ENCODE measurements at places on chromosomes 6 and 20.

DNA sequence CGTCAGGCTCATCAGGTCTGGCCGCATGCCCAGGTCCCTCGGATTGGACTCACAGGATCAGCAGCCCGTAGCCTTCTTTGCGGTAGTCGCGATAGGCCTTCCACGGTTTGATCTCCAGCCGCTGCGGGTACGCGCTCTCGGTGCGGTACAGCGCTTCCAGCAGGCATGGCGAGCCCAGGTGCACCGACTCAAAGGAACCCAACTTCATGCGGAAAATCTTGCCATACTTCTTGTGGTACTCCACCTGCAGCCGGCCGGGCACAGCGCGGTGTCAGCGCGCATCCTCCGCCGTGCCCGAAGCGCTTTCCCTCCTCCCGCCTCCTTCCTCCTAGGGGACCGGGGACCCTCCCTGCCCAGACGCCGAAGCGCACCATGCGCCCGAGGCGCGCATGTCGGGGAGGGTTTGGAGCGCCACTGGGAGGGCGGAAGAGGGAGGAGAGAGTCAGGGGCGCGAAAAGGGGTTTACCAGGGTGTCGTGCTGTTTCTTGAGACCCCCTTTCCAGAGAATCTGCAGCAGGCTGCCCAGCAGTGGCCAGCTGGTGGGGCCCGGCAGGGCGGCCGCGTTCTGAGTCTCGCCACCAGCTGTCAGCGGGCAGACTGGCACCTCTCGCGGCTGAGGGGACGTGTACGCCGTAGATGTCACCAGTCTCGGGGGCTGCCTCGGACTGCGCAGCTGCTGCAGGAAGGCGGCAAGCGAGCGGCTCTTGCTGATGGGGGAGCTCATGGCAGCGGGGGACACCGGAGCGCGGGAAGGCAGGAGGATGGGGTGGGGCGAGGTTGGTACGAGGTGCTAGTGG is 732 bp downstream of the CYP24A1 start:
- peak; percentile 12 for DNase-seq

- DNase-seq: no peak
These were observed 64.9 kb upstream of the NUP153 start for GRCh38 chr6:17771609-17772008.

DNA sequence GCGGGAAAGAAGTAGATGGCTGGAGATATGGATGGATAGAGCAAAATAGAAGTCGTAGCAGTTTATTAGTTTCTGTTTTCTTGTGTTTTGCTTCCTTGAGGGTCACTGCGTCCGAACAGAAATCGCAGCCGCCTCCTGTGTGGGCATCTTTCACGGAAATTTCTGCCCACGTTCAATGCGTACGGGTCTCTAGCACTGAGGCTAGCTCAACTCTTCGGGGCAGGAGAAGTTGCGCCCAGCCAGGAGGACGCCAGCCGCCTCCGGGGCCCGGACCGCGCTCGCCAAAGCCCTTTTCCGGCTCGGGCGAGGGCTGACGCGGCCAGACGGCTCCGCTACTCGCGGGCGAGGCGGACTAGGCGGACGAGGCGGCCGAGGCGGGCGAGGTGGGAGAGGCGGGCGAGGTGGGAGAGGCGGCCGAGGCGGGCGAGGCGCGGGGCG is 814 bp downstream of the TFAP2B start:
- DNase-seq: no peak

DNA sequence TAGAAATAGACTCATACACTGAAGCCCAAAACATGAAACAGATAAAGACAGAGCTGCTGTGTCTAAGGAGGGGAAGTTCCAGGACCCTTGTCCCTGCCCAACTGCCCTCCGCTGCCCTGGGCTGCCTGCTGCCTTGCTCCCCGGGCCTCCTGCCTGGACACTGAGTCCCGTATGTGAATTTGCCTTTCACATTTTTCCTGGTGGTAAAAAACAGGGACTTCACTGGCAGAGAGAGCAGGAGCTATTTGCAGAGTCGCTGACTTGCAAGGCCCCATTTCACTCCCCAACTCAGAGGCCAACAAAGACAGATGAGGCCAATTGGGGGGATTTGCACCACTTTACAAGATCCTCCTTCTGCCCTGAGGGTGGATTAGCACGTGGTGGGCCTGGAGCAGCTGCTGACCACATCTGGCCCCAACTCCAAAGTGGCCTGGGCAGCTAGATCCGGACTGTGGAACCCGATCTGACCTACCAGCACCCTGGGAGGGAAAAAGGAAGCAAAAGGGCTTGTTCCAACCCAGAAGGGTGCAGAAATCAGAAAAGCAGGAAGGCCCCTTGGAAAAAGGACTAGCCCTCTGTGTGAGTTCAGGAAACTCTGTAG is 61.4 kb downstream of the NOL4L start:
- DNase-seq: no peak

GRCh38 chr6:53833155-53833554 is 38.4 kb downstream of the LRRC1 start:
- DNase-seq: no peak

- DNase-seq: no peak
These were observed 203.4 kb downstream of the TTLL2 start for GRCh38 chr6:167528239-167528638.

DNA sequence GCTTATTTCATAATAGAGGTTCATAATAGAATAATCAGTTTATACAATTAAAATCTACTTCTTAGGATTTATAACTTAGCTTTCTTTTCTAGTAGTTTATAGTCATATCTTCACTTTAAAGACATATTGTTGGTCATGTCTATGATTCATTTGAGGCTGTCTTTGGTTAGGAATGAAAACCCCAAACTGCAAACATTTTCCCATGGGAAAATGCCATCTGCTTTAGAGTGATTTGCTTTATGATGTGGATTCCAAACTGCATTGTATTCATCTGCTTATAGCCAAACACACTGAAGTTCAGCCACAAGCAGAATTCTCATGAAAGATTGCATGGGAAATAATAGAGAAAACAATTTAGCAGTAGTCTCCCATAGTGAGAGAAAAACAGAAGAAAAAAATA is 128.0 kb downstream of the RFPL4B start:
- no peak for DNase-seq

- DNase-seq: peak; percentile 31
These were observed 66.7 kb upstream of the TIAM2 start for GRCh38 chr6:154928325-154928922.

GRCh38 chr6:142326540-142326939 is 24.7 kb downstream of the ADGRG6 start:
- no peak for DNase-seq

DNA sequence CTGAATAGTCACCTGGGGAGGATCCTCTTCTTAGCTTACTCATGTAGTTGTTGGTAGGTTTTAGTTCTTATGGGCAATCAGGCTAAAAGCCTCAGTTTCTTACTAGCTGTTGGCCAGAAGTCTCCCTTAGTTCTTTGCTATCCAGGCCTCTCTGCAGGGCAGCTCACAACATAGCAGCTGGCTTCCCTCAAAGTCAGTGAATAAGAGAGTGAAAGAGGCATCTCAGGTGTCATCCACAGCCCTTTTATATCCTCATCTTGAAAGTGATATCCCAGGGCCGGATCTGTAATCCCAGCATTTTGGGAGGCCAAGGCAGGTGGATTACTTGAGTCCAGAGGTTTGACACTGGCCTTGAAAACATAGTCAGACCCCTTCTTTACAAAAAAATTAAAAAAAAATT is 42.1 kb upstream of the FOXA2 start:
- DNase-seq: no peak

DNA sequence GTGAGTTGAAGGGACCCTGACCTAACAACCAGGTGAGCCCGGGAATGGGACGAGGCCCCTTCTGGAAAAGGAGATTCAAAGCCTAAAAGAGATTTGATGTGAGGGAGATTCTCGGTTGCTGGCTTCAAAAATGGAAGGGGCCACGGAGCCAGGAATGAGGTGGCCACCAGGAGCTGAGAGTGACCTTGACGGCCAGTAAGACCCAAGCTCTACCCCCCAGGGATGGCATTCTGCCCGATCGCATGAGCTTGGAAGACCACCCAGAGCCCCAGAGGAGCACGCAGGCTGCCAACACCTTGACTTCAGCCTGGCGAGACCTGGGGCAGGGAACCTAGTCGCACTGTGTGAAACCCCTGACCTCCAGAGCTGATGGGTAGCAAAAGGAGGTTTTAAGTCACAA is 163.9 kb downstream of the BMP7 start:
- DNase-seq: no peak

- DNase-seq: no peak
These were observed 159.2 kb downstream of the PLCB4 start for GRCh38 chr20:9227896-9228615.

GRCh38 chr6:144897441-144897921 is 612.3 kb downstream of the UTRN start:
- no peak for DNase-seq

GRCh38 chr6:137119196-137120104 is 54.0 kb downstream of the IL22RA2 start:
- no peak for DNase-seq

GRCh38 chr6:135438907-135439535 is 58.5 kb downstream of the AHI1 start:
- DNase-seq: no peak

DNA sequence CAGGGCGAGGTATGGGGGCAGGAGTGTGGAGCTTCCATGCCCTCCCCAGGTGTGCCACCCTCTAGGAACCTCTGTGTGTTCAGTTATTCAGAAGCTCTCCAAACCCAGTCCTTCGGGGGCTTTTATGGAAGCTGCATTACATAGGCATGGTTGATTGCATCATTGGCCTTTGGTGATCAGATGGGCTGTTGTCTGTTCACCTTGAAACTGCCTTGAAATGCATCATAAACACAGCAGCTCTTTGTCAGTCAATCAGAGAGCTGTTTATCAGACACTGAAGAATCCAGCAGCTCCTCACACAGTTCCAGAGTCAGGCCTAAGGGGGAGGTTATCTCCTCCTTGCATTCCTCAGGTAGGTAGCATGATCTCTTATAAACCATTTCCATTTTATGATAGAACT is 62.4 kb downstream of the E2F3 start:
- DNase-seq: no peak

DNA sequence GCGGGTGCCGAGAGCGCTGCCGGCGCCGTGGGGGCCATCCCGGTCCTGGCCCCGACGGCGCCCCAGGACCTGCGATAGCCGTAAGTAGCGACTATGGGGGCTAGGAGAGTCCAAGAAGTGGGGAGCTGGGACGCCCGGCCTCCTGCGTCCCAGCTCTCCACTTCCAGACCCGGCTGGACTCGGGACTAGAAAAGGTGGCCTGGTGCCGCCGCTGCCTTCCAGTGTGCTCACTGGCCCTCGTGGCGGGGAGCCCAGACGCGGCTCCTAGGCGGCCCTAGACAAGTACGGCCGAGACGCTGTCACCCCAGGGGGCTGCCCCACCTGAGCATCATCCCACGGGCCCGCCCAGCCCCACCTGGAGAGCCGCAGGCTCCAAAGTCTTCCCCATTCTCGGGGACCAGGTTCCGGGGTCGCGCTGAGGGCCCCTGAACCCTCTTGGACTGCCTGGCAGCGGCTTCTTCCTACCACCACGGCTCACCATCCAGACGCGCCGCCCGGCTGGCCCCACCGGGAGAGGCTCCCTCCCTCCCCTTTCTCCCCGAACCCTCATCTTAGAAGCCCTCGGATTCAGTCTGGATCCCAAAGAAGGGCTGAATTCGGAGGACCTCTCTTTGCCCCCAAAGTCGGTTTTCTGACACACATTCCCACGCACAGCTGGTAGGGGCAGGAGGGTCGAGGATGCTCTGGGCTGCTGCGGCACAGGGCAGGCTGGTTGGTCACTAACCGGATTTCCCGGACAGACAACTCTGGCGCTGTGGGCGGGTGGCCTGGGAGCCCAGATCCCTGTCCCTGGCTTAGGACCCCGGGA is 870 bp upstream of the MDFI start:
- DNase-seq: no peak

GRCh38 chr6:106411643-106412200 is 51.2 kb downstream of the CRYBG1 start:
- DNase-seq: no peak

DNA sequence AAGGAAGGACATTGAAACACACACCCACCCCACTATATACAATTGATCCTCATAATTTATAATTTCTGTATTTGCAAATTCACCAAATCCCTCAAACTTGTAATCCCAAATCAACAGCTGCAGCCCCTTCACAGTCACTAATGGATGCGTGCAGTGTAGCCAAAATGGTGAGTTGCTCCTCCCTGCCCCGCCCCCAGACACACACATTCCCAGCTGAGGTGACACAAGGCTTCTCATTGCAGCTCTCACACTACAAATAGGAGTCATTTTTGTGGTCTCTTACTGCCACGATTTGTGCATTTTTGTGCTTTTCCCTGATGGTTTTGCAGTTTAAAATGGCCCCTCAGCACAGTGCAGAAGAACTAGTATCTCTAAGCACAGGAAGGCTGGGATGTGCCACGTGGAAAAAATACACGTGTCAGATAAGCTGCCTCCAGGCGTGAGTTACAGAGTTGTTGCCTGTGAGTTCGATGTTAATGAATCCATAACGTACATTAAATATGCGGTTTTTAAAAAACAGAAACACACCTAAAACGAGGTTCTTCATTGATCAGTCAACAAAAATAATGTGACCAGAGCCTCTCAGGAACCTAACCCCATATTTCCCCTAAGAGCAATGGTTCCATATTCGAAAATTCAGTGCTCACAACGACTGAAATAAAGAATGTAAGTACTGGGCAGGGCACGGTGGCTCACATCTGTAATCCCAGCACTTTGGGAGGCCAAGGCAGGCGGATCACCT is 8.2 kb downstream of the ATP9A start:
- no peak for DNase-seq

DNA sequence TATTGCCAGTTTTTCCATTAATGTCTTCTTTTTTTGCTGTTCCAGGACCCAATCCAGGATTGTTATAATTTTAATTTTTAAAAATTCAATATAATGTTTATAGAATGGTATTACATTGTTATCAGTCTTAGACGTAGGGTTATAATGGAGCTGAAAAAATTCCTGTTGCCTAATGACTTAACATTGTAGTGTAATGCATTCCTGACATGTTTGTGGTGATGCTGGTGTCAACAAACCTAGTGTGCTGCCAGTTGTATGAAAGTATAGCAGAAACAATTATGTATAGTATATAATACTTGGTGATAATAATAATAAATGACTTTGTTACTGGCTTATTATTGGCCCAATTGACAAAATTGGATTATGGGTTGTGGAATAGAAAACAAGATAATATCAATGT is 30.4 kb downstream of the KIZ start:
- no peak for DNase-seq

GRCh38 chr6:133241086-133241900 is at the start of gene EYA4:
EYA4 (plus strand) TSS chr6:133241357; CDS start chr6:133274781, 33,424 bp downstream.
- peak; percentile 38 for DNase-seq

DNA sequence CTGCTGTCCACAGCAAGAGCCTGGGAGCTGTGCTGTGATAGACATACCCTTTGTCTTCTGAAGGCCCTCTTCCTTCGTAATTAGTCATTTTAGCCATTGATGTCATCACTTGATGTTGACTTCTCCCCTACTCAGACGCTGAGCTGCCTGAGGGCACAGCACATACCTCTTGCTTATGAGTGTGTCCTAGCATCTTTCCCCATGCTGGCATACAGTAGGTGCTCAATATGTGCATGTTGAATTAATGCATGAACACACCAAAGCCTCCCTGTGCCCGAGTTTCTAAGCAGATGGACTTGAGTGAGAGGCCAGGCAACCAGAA is 35.8 kb upstream of the FAM83D start:
- no peak for DNase-seq

GRCh38 chr6:125444006-125444923 is 142.5 kb upstream of the HDDC2 start:
- DNase-seq: peak; percentile 48
